CD4-positive, CD25-positive, alpha-beta regulatory T cell (primary cell): ENCODE measurements at places on chromosomes 16 and 17. TPM values are rescaled to one million over a fixed set of nuclear protein-coding genes. Genes with fewer than 3 reads are reported as not detected.

Gene CDIP1
- total RNA-seq, result 29.8 TPM

Gene TNFRSF13B
- total RNA-seq, result 3.1 TPM

Gene GCGR
- total RNA-seq, result not detected

DNA sequence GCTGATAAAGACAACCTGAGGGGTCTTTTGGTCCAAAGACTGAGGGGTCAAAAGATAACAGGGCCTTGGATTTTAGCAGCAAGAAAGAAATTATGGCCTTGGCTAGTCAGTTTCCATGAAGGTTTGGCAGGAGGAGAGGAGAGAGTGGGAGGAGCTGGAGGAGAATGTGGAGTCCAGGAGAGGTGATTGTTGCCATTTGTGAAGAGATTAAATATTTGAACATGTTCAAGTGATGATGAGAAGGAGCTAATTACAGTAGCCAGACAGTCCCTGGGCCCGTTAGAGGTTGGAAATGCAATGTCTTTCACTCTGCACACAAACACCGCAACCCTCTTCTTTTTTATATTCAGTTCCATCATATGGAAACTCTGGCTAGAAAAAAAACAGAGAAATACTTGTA, 68.6 kb downstream of the TNRC6C start:
- no peak for DNase-seq

DNA sequence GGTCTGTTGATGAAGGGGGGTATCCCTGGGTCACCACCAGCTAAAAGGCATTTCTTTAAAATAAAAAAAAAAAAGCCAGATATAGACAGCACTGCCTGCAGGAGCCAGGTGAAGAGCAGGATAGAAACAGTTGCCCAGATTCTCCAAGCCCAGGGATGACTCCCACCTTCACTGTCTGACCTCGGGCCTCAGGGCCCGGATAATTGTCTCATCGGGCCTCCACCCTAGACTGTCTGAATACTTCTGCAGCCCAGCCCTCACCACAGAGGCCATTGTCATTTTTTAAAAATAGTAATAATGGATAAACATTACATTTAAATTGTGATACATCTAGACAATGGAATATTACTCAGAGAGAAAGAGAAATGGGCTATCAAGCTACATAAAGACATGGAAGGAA, 92.8 kb upstream of the TNRC6C start:
- DNase-seq, result no peak

- DNase-seq, result peak; percentile 57
Measured at GRCh38 chr17:47821424-47822391, at the start of gene OSBPL7. TSS of gene OSBPL7 (minus strand) at chr17:47821794. CDS start at chr17:47820278, 1,516 bp downstream.

Gene RNU2-1
- 4,537 TPM for total RNA-seq

- DNase-seq, result no peak
Measured at GRCh38 chr16:30876867-30877266, 17.0 kb downstream of the BCL7C start.

- DNase-seq, result peak; percentile 27
Measured at GRCh38 chr16:11640987-11641817, 27.1 kb upstream of the SNN start.

DNA sequence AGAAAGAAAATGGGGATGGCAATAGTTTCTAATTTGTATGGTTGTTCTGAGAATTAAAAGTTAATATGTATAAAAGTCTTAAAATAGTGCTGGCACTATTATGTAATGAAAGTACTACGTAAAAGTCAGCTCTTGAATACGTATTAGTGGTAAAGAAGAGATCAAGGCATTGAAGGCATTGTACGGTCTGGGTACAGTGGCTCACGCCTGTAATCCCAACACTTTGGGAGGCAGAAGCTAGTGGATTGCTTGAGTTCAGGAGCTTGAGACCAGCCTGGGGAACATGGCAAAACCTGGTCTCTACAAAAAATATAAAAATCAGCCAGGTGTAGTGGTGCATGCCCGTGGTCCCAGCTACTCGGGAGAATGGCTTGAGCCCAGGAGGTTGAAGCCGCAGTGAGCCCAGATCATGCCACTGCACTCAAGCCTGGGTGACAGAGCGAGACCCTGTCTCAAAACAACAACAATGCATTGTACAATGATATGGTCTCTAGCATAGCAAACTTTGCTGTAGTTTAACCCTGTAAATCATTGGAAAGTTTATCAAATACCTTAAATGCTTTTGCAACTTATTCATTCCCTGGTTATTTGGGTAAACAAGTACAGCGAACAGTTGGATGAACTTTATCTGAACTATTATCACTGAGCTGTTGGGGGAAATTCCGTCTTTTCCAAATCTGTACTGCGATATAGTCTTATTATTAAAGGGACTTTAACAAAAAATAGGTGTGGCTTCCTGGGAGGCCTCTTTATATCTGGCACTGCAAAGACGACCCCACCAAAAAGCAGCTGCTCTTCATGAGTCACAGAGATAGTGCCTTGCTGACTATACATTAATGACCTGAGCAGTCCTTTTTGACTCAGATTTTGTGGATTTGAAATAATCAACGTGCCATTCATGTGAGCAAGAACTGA, 73.6 kb downstream of the GPRC5B start:
- DNase-seq, result no peak

- no peak for DNase-seq
Measured at GRCh38 chr16:89502081-89502843, 5.9 kb upstream of the SPG7 start.

Gene CDK3
- total RNA-seq, result 11.6 TPM

DNA sequence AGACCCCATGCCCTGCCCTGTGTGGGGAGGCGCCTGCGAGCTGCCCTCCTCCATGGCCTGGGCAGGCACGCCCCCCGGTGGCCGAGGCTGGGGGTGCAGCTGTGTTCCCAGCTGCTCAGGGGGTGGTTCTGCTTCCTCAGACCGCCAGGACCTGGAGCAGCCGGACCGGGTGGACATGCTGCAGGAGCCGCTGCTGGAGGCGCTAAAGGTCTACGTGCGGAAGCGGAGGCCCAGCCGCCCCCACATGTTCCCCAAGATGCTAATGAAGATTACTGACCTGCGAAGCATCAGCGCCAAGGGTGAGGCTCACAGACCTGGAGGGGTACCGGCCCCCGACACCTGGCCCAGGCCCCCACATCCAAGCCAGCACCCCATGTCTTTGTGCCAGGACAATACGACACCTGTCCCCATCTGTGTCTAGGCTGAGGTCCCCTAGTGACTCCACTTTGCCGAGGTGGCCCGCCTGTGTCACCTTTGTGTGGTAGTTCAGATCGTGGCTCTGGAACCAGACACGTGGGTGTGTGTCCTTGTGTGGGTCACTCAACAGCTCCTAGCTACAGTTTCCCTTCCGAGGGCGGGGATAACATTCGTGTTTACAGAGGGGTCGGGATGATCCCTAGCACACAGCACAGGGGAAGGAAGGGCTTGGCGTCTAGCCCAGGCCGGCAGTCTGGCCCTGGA, 9.3 kb downstream of the GJD3 start:
- DNase-seq, result peak; percentile 62

GRCh38 chr17:42438600-42439567, 15.8 kb upstream of the CAVIN1 start:
- peak; percentile 66 for DNase-seq

Gene KLHL10
- total RNA-seq, result not detected

Gene TMEM98
- not detected for total RNA-seq

DNA sequence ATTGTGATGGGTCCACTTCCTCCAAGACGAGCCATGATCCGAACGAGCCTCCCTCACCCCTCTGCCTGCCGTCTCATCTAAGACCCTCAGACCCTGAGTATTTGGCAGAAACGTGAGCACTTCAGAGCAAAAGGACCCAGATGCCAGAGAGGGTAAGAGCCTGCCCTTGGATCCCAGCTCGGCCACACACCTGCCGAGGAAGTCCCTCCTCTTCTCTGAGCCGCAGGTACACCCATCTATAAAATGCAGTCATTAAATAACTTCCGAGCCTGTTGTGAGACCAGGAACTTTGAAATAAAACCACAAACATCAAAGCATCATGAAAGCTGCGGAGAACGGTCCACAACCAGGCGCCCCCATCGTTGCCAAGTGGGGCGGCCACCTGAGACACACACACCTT, 64.8 kb upstream of the DOC2B start:
- DNase-seq, result no peak

DNA sequence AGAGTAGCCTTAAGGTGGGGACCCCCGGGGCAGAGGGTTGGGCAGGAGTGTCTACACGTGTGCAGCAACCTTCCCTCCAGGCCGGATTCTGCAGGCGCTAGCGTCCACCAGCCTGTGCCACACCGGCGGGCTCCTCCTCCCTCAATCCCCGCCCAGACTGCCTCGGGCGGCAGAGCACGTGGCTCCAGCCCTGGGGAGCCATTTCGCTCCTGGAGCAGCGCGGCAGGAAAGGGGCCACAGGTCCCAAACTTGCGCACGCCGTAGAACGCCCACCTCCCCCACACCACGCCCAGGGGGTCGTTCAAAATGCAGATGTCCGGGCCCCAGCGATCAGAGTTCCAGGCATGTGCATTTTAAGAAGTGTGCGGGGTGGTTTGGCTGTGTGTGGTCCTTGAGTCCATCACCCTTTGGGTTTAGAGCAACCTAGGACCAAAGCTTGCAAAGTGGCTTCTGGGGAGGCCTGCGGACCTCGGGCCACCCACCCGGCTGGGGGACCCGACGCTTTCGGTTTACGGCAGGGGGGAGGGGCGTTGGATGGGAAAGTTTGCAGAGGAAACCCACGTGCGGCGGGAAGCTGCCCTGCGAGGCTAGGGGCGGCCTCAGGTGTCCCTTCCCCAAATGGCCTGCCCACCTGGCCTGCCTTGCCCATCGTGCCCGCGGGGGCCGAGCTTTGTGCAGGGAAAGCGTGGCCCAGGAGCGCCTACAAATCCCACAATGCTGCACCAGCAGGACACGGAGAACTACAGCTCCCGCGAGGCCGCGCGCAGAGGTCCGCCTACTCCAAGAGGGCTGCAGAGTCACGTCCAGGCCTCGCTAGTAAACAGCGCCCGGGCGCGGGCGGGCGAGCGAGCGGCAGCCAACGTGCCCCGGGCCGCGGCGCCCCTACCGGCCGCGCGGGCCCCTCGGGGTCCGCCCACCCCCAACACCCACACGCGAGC, 1.4 kb downstream of the TFAP4 start:
- DNase-seq, result peak; percentile 93

DNA sequence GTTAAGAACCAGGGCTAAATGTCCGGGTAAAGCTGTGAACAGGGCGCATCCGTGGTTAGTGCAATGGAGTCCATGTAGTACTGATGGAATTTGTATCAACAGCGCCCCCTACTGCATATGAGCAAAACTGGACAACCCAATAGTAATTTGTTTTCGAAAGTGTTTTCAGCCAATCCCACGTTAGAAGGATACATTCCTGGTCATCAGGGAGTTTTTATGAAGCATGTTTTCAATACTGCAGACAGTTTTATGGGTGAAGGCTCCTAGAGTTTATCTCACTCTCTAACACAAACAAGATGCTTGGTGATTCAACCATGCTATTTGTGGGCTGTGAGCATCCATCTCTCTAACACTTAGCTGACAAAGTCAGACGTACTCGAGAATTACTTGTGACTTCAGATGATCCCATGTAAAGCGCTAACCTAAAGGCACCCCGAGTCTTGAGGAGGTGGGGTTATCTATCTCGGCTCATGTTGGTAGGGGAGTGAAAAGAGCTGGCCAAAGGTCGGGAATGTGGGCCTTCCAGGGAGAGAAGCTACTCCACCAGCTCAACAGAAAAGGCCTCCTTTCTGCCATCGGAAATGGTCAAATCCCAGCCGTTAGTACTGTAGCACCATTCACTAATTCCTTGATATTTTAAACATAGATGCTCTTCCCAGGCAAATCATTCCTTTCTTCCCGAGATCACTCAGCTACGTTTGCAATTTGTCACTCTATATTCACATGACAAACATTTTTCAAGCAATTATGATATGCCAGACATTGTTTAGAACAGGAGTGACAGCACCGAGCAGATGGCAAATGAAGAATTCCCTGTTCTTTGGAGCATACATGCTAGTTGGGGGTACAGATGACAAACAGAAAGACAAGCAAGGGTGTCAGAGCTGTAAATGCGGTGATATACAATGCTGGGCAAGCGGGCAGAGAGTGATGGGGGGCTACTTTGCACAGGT, 46.9 kb upstream of the HNF1B start:
- DNase-seq, result peak; percentile 79

Gene SBK1
- 20.2 TPM for total RNA-seq

- DNase-seq, result no peak
Measured at GRCh38 chr16:51509336-51509735, 358.3 kb upstream of the SALL1 start.

GRCh38 chr17:28528327-28529012, 22.3 kb downstream of the FOXN1 start:
- DNase-seq, result no peak

DNA sequence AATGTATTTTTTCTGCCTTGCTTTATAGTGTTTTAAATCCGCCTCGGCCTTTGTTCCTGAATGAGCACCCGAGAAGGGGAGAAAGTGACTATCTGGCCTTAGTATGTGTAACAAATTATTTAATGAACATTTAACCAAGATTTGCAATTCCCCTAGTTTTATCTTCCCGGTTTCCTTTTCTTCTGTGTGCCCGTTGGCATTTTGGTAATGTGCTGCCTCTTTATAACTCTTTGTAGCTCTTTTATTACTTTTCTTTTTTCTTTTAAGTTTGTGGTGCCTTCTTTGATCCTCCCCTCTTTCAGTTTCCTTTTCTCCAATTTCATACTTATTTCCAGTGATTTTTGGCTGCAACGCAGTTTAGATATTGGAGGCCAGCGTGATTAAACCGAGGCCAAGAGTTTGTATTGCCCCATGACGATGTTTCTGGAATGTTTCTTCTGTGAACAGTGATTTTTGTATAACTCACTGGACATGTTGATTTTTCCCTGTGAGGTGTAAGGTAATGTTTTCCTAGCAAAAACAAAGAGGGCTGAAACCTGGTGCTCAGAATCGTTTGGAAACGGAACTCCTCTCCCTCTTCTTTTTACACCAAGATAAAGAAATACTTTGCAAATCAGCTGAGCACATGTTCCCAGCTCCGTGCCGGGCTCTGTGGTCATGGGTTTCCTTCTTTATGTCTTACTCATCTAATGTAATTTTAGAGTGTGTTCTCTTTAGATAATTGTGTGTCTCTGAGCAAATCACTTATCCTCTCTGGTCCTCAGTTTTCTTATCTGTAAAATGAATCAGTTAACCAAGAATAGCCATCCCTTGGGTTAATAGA, 344.3 kb downstream of the WWOX start:
- no peak for DNase-seq
